ENCODE measurements at places on chromosomes 12 and 14. TPM values are rescaled to one million over a fixed set of nuclear protein-coding genes. Genes with fewer than 3 reads are reported as not detected.

GRCh38 chr14:68246074-68246785 lies 426.7 kb downstream of the RAD51B start:
- DNase-seq = no peak

- DNase-seq = no peak
Measured at GRCh38 chr14:91103116-91103515, 10.8 kb upstream of the DGLUCY start.

DNA sequence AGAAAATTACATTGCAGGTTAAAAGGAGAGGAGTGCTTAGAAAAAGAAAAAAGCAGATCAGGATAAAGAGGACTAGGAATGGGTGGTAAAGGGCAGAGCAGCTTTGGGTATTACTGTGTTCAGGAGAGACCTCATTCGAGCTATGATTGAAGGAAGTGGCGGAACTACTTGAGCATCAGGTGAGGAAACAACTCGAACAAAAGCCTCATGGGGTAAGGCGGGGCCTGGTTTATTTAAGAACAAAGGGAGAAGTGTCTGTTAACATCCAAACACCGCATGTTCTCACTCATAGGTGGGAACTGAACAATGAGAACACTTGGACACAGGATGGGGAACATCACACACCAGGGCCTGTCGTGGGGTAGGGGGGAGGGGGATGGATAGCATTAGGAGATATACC lies 444.6 kb upstream of the CCDC196 start:
- no peak for DNase-seq

- no peak for DNase-seq
Measured at GRCh38 chr12:72974954-72975555, 702.9 kb downstream of the TRHDE start.

PMEL gene
- not detected for total RNA-seq

KRT2 gene
- total RNA-seq = not detected
